ENCODE measurements at places on chromosomes 6 and 20.

- no peak for DNase-seq
Measured at GRCh38 chr6:157287247-157287850, 36.0 kb downstream of the TMEM242 start.

GRCh38 chr20:37853823-37854375, 49.0 kb upstream of the VSTM2L start:
- DNase-seq, result no peak

DNA sequence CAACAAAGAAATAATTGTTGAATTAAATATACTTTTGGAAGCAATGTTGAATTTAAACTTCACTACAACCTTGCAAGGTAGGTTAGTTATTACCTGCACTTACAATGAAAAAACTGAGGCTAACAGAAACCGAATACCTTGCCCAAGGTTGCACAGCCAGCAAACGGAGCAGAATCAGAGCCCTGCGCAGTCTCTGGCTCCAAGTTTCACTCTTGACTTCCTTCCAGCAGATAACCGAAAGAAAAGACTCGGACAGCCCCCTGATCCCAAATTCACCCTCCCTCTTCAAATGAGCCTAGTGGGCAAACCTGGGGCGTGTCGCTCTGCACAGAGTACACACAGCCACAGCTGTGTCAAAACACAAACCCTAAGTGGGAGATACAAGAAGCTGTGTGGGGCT, 72.1 kb upstream of the FOXQ1 start:
- no peak for DNase-seq

GRCh38 chr6:110738899-110739365, 76.3 kb downstream of the CDK19 start:
- peak; percentile 6 for DNase-seq

GRCh38 chr6:25065666-25066065, 129.9 kb upstream of the RIPOR2 start:
- no peak for DNase-seq

GRCh38 chr6:38852215-38852614, 137.1 kb downstream of the DNAH8 start:
- DNase-seq, result no peak

DNA sequence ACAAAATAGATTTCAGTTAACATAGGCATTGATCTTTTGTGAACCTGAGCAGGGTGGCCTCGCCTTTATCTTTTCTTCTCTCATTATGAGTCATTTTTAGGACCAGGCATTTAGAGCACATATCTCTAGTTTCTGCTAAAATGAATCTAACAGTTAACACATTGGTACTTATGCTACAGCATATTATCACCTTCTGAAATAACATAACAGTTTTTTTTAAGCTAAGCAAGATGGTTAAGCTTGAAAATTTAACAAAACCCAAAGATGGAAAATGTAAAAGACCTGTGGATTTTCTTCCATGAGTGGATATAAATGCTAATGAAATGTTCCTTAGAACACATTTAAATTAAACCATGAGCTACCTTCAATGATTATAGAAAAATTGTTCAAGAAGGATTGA, 487.1 kb upstream of the RNF217 start:
- DNase-seq, result no peak

GRCh38 chr20:58875111-58875510, 22.6 kb downstream of the GNAS start:
- no peak for DNase-seq

GRCh38 chr6:113997116-113997515, 26.2 kb upstream of the HDAC2 start:
- no peak for DNase-seq

DNA sequence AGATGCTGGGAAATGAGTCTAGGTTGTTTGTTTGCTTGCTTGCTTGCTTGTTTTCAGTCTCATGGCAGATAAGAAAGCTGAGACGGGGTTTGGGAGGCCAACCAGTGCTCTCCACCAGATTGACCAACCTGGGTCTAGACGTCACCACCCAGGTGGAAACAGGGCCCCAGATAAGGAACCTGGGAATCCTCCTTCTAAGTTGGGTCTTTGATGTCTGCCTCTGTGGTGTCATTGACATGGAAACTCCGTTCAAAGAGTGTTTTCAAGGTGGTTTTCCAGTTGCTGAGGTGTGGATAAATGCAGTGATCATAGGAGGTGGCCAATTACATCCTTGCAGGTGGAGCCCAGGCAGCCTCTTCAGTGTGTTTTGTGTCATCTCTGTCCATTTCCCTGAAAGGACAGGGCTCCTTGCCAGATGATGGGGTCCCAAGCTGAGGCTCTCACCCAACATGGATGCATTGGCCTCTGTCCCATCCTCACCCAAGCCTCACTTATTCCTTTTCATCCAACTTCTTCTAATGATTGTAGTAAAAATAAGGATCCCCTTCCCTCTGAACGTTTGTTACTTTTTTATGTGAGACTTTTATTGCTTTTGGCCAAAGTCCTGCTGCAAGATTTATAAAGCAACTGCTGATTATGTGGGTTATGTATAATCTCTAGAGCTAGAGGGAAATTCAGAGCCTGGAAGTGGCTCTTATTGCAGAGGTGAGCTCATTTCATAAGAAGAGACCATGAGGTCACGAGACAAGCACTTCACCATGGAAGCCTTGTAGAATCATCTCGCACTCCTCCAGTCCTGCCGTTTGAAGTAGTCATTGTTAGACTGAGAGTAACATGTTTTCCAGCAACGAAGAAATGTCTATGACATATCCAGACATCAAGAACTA, 32.0 kb upstream of the SYNDIG1 start:
- no peak for DNase-seq

DNA sequence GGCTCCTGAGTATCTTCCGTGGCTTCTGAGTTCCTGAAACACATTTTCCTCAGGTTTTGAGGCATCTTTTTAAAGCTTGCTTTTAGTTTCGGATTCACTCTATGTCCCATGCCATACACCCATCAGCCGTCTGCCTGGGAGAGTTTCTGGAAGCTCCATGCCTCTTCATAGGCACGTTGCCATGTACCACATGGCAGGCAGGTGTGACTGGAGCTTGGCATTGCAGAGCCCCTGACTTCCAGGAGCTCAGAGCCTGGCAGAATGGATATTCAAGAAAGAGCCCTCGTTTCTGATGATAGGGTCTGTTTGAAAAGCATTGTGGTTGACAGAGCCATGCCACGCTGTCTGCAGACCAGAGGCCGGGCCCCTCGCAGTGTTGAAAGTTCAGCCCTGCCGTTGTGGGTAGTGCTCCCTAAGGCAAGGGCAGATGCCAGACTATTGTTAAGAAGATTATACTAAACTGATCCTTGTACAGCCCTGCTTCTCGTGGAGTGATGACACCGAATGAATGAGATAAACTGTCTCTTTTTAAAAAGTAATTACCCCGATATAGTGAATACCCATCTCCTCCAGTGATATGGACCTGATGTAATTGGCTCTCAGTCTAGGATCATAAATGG, 100.0 kb downstream of the RPP40 start:
- no peak for DNase-seq

DNA sequence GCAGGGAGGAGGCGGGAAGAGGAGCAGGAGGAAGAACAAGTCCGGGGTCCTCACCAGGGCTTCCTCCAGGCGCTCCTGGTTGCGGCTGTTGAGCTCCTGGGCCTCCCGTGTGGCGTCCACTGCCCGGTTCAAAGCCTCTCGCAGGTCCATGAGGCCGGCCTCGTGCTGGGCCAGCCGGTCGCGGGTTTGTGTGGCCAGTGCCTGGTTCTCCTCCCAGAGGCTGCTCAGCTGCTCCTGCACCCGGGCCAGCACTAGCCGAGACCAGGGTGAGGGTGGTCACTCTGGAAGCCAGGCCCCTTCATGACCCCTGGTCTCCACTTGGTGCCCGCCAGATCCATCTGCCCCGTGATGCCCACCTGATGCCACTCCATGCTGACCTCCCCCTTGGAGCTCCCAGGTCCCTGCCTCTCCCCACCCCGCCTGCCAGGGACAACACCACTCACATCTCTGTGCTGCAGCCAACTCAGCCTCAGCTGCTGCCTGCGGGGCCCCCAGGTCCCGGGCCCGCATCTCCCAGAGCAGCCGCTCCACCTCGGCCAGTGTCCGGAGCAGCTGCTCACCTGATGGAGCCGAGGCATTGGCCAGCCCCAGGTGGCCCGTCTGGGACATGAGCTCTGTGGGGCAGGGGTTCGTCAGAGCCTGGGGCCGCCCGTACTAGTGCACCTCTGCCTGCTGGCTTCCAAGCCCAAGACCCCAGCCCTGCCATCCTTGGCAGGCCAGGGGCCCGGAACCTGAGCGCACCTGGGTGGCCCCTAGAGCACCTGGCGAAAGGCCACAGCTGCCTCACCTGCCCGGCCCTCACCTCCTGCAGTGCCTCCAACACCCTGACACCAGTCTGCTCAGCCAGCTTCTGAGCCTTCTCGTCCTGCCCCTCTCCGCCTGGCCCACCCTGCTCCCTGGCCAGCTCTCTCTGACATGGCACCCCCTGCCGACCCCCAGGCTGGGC, 15.9 kb downstream of the ADRM1 start:
- no peak for DNase-seq

DNA sequence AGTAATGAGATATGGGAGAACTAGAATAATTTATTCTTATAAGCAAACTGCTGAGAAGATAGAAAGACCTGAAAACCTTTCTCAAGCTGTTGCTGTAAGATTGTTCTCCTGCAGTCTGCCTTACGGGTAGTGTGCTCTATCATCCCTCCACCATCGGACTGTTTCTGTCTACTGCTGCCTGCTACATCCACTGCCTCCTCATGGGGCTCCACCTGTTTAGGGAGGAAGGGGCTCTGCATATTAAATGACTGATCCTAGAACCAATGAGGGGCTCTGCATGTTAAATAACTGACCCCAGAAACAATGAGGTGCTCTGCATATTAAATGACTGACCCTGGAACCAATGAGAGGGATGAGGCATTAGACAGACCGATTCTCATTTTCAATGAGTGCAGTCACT, 654.6 kb downstream of the KIF16B start:
- no peak for DNase-seq

- DNase-seq, result peak; percentile 1
Measured at GRCh38 chr20:8331740-8332412, 199.8 kb downstream of the PLCB1 start.
